NCI-H774 (cell line): ENCODE measurements at places on chromosomes 12 and 14.

GRCh38 chr14:93682459-93682858 lies 105.8 kb downstream of the PRIMA1 start:
- DNase-seq, result no peak

- no peak for DNase-seq
Measured at GRCh38 chr12:130835436-130835835, 3.6 kb downstream of the STX2 start.

- DNase-seq, result no peak
Measured at GRCh38 chr14:68894123-68894522, 85.0 kb downstream of the ACTN1 start.

DNA sequence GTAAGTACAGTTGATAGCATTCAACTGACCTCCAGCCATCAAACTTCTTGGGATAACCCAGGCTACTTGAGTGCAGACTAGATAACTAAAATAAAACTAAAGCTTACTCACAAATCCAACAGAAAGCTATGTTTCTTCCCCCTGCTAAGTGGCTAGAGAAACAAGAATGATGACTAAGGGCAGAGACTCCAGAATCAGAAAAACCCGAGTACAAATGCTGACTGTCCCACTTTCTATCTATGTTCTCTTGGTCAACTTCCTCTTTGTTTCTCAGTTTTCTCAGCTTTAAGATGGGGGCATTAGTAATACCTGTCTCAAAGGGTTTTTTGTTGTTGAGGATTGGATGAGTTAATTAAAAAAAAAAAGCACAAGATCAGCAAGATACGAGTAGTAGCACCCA lies 6.1 kb upstream of the NUAK1 start:
- DNase-seq, result no peak

DNA sequence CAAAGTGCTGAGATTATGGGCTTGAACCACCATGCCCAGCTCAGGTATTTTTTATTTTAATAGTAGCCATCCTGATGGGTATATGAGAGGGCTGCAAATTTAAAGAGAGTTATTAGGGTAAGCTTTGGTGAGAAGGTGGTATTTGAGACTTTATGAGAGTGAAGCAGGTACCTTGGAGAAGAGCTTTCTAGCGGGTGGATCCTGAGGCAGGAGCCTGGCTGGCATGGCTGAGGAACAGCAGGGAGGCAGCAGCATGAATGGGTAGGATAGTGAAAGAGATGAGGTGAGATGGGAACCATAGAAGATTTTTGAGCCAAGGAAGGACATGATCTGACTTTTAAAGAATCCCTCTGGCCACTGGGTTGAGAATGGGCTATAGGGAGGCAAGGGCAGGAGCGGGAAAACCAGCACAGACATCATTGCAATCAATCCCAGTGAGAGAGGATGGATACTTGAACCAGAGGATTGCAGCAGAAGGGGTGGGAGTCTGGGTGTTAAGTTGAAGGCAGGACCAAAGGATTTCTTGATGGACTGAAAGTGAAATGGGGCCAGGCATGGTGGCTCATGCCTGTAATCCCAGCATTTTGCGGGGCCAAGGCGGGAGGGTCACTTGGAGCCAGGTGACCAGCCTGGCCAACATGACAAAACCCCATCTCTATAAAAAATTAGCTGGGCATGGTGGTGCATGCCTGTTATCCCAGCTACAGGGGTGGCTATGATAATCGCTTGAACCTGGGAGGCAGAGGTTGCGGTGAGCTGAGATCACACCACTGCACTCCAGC lies 5.7 kb downstream of the SVOP start:
- DNase-seq, result no peak
